NCI-H187 treated with DMSO at 0.1 percent for 48 hours (cell line): ENCODE measurements at places on chromosomes 4 and X.
A peak's percentile ranks its signal among the peaks of the same experiment; 100 is the strongest.

DNA sequence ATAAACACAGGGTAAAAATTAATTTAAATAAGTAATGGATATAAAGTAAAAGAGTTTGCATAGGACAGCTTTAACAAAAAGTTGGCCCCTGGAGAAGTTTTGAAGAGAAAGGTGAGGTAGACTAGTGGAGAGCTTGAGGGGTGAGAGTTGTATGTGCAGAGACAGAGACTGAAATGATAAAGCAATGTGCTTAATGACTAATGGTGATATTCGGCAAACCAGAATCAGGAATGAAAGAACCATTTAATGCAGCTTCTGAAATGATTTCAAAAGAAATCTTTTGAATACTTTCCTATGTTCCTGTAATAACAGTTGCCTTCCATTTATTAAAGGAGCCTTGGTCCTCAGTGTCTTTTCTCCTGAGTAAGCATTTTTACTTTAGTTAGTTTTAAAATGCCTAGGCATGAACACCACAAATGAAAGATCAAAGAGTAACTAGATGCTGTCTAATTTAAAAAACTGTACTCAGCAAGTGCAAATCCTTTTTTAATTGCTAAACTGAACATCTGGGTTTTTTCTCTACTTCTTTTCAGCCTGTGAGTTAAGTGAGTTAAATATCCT, 28.5 kb downstream of the CAMK2D start:
- no peak for DNase-seq

GRCh38 chr4:106422766-106423165, 54.2 kb upstream of the GIMD1 start:
- DNase-seq, result no peak

GRCh38 chrX:1450361-1451161, 2.1 kb downstream of the ASMTL start:
- no peak for DNase-seq

DNA sequence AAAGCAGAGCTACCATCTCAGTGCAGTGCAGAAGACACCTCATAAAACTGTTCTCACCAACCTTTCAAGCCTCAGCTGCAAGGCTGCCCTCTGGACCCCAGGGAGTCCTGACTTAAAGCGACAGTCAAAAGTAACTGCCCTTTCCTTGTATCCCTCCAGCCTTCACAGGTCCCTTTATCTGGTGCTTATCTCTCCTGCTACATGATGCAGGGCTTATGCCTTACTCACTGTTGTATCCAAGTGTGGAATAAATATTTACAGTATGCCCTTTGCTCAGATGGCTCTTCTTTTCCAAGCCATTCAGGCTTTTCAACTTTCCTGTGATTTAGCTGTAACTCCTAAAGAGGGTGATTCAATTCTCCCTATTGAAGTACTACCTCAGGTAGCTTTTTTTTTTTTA, 92.6 kb downstream of the KDR start:
- DNase-seq, result no peak

DNA sequence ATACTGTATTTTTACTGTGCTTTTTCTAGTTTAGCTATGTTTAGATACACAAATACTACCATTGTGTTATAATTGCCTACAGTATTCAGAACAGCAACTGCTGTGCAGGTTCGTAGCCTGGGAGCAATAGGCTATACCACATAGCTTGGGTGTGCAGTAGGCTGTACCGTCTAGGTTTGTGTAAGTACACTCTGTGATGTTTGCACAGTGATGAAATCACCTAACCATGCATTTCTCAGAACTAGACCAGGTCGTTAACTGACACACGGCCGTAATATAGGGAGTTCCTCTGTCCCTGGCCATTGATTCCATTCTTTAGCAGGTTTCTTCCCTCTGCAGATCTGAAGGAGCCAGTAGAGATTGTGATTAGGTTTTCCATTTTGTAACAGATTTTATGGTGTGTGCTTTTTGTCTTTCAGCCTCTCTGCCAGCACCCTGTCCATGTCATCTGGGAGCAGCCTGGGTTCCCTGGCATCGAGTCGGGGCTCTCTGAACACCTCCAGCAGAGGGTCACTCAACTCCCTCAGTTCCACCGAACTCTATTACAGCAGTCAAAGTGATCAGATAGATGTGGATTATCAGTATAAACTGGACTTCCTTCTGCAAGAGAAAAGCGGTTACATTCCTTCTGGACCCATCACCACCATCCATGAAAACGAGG, 59.5 kb downstream of the CLDN22 start:
- no peak for DNase-seq

- DNase-seq, result no peak
These were observed 38.1 kb downstream of the NAA11 start for GRCh38 chr4:79287718-79288117.

DNA sequence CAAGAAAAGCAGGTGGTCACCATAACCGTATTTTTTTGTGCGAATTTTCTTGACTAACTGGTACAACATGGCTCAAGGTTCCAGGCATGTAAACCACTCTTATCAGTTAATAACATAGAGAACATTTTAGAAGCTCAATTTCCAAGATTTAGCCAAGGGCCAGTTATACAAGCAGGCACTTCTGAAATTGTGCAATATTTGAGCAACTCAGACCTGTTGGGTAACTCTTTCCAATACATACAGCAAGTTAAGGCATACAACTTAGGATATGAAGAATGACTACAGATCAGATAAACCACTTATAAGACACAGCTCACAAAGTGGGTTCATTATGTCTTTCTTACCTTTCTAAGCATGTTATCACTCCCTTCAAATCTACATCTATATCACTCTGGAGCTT, 43.9 kb downstream of the ZNF280C start:
- no peak for DNase-seq

- no peak for DNase-seq
These were observed at the start of gene FSTL5 for GRCh38 chr4:162163892-162164759. Gene FSTL5, minus strand, starts transcription at chr4:162164000. Its CDS starts 52,604 bp downstream, at chr4:162111396.

GRCh38 chr4:94011190-94011589, 182.6 kb downstream of the ATOH1 start:
- DNase-seq, result peak; percentile 58

GRCh38 chr4:134328741-134329140, 127.2 kb upstream of the PABPC4L start:
- no peak for DNase-seq

GRCh38 chr4:163109967-163110366, 56.7 kb downstream of the NAF1 start:
- no peak for DNase-seq

DNA sequence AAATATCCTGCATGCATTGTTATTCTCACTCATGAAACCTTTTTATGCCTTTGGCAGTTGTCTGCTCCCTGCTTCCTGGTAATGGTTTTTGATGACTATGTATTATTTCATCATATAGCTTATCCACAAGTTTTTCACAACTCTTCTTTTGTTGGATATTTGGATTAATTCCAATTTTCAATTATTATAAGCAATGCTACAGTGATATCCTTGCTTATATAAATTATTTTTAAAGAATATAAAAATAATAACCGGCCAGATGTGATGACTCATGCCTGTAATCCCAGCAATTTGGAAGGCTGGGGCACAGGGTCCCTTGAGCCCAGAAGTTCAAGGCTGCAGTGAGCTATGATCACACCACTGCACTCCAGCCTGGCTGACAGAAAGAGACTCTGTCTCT, 47.0 kb downstream of the ASIC5 start:
- no peak for DNase-seq

GRCh38 chrX:110168585-110168984, 149.3 kb downstream of the AMMECR1 start:
- no peak for DNase-seq
